ENCODE measurements at places on chromosomes 4 and X.

- DNase-seq, result no peak
Observed at GRCh38 chr4:51918251-51918650, 75.3 kb downstream of the DCUN1D4 start.

GRCh38 chr4:169727616-169728015 lies 30.1 kb downstream of the HPF1 start:
- DNase-seq, result no peak

GRCh38 chr4:76943790-76944189 lies 5.8 kb upstream of the SEPTIN11 start:
- no peak for DNase-seq

GRCh38 chrX:15834827-15835595 lies 19.6 kb downstream of the AP1S2 start:
- DNase-seq, result no peak

GRCh38 chrX:2340991-2341390 lies 159.8 kb downstream of the DHRSX start:
- DNase-seq, result no peak

GRCh38 chrX:652341-652741 lies 21.8 kb downstream of the SHOX start:
- DNase-seq, result no peak

DNA sequence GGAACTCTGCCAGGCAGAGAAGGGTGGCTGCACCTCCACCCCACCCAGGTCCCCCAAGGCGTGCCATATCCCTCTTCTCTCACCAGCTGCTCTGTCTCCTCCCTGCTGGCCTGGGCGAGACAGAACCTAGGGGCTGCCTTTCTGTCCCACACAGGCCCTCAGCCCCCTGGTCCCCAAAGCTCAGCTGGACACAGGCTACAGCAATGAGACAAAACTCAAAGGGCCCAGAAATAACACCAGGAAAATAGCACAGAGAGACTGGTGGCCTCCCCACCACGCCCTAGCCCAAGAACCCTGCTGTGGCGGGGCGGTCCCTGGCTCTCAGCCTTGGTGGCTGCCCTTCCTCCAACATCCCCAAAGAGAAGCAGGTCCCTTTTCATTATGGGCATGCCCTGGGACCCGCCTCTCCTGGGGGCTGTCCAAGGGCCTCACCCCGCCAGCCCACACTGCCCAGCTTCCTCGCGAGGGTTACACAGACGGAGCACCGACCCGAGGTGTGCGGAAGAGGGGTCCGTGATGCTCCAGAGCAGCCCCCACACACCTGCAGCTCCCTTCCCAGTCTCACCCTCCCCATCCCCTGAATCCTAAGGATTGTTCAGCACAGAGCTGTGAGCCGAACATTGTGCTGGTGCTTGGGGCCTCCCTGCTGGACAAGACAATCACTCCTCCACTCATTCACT lies 67.7 kb upstream of the HMX1 start:
- no peak for DNase-seq

GRCh38 chr4:6334203-6334887 lies 64.7 kb downstream of the WFS1 start:
- DNase-seq, result no peak

- no peak for DNase-seq
Observed at GRCh38 chr4:95018785-95019184, 261.0 kb downstream of the BMPR1B start.

DNA sequence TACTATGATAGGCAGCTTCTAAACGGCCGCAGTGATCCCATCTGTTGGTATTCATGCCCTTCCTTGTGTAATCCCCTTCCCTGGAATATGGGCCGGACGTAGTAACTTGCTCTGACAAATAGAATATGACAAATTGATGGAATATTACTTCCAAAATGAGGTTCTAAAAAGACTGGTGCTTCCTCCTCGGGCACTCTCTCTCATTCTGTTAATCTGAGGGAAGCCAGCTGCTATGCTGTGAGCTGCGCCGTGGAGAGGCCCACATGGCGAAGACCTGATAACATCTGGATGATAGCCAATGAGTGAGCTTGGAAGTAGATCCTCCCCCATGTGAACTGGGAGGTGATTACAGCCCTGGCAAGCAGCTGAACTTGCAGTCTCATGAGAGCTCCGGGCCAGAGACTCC lies 27.2 kb upstream of the SLC25A4 start:
- DNase-seq, result no peak

- DNase-seq, result no peak
Observed at GRCh38 chrX:153869473-153870287, 16.3 kb downstream of the L1CAM start.

DNA sequence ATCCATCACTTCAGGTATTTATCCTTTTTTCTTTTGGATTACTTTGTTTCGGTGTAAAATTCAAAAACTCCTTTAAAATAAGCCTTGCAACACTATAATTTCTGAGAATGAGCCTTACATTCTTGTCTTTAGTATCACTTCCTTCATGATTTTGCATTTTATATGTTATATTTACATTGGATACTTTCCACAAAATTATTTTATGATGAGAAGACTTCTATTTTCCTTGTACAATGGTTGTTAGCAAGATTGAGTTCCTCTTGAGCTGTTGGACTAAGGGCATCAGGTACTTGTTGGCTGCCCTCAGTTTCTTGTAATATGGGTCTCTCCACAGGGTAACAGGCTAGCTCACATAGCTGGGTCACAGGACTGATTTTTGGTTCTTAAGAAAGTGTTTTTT lies 22.7 kb upstream of the HPGDS start:
- DNase-seq, result no peak

DNA sequence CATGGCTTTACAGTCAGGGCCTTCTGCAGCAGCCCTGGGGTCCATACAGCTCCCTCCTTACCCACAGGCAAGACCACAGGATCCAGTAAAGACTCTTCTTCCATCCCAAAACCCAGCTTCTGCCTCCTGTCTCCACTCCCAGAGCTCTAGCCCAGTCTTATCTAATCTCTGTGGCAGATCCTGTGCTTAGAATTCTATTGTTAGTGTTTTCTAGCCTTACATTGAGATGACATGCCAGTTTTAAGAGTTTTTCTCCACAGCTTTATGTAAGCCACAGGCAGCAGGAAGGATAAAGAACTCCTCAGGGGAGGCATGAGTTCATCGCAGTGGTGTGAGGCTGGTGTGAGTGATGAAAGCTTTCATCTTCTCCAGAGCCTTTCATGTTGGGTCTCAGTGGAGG lies 129.1 kb downstream of the RCHY1 start:
- DNase-seq, result no peak

- no peak for DNase-seq
Observed at GRCh38 chrX:110432091-110432905, 73.7 kb downstream of the RTL9 start.

GRCh38 chrX:74249963-74250362 lies 54.0 kb upstream of the ZCCHC13 start:
- no peak for DNase-seq

GRCh38 chr4:1137850-1138249 lies 24.5 kb upstream of the RNF212 start:
- no peak for DNase-seq

GRCh38 chr4:62912531-62912930 lies 1496.7 kb downstream of the TECRL start:
- no peak for DNase-seq

DNA sequence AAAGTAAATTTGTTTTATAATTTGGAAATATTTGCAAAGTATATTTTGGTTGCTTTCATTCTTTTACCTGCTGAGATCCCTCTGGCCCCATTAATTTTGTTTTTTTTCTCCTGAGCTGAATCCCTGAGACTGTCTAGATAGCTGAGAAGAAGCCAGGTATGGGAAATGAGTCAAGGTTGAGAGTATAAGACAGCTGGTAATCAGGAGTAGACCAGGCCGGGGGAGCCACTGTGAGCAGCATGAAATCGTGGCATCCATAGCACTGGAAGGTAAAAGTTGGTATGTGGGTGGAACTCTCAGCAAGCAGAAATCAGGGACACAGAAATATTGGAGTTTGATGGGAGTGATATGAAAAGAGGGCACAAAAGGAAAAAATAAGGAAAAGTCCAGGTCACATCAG lies 164.5 kb downstream of the FHIP1A start:
- no peak for DNase-seq

- no peak for DNase-seq
Observed at GRCh38 chr4:19883841-19884240, 367.9 kb upstream of the SLIT2 start.

DNA sequence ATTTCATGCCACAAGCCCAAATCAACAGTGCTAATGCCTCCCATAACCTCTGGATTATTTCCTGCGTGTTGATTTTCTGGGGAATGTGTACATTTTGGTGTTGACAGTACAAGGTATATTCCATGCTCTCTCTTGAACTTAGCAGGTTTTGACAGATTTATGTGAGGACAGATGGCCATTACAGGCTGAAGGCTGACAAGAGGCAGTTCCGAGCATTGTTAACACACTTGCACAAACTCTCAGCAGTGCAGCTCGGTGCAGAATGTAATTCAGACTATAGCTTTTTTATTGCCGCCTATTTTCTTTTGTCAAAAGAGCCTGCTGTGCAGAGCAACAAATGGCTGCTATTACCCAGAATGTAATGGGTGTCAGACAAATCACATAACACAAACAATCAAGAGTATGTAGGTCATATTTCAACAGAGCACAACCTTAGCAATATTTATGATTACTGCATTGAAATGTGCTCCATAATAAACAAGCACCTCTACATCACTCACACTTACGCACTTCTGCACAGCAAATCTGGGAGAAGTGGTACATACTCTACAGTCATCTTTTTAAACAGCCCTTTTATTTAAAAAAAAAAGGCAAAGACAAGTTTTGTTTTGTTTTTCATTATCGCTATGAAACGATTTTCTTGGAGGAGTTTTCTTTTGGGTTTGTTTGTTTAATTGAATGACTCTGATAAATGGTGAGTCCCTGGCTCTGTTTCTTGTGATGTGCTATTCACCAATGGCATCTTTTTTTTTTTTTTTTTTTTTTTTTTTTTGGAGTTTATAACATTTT lies 71.6 kb downstream of the PPARGC1A start:
- no peak for DNase-seq

All from CD4-positive, CD25-positive, alpha-beta regulatory T cell (primary cell).